ENCODE measurements at places on chromosomes 2 and 18. TPM values are rescaled to one million over a fixed set of nuclear protein-coding genes. Genes with fewer than 3 reads are reported as not detected.

- H3K27ac ChIP-seq: no peak overlapping the region
- no peaks in the 10 kb centered on the region for H3K4me1 ChIP-seq
- no peak overlapping the region for H3K4me3 ChIP-seq
- no peaks in the 10 kb centered on the region for H3K27me3 ChIP-seq
- no peaks in the 10 kb centered on the region for H3K36me3 ChIP-seq
Observed at GRCh38 chr2:212709280-212709679, 170.7 kb upstream of the ERBB4 start.

GALNT14 gene
- 0.54 TPM for total RNA-seq

DNA sequence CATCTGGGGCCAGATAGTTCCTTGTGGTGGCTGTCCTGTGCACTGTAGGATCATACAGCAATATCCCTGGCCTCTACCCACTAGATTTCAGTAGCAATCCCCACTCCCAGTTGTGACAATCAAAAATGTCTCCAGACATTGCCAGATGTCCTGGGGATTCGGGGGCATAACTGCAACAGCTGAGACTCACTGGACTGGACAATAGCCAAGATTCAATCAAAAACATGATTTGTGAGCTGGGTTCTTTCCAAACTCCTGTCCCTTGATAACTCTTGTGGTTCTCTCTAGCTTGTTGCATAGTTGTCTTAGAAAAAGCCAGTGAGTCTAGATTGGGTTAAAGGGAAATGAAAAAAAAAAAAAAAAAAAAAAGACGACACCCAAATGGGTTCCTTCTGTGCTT is 293.4 kb downstream of the CELF4 start:
- H3K27me3 ChIP-seq: peaks cover 43% of the 10 kb centered on the region
- no peak overlapping the region for H3K4me3 ChIP-seq
- no peak for DNase-seq
- H3K27ac ChIP-seq: no peak overlapping the region
- H3K4me1 ChIP-seq: no peaks in the 10 kb centered on the region

DNA sequence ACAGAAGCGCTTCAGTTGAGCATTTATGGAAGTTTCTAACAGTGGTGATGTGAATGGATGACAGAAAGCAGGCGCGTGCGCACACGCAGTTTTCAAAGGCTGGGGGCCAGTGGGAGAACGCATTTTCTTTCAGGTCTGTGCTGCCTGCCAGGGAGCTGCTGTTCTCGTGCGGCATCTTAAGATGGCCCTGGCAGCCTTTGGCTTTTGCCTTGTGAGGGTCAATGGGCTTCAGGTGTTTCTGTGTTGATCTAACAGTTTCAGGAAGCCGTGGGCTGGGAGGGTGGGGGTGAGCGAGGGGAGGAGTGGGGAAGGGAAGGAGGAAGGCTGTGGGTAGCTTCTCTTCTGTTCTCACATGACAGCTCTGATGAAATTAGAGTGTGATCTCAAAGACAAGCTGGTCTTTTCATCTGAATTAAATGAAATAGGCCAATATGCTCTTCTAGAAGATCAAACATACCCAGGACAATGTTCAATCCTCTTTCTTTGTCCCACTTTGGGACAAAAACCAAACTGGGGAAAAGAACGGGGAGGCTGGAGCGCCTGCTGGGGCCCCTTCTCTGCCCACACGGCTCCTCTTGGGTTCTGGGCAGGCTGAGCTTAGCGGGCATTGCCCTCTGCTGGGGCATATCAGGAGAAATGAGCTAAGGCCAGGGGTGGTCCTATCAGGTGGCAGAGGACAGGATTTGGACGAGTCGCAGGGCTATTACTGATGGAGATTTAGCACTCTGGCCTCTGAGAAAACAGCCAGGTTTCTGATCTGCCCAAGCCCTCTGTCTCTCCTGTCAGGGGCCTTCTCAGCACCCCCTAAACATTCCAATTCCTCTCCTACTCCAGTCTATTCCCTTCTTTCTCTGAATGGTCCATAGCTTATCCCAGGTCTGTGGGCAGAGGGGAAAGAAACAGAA is 126.2 kb upstream of the LGALSL start:
- DNase-seq: peak; percentile 63
- peaks cover 42% of the 10 kb centered on the region for H3K4me1 ChIP-seq
- H3K27ac ChIP-seq: peak overlapping the region; percentile 70
- no peaks in the 10 kb centered on the region for H3K36me3 ChIP-seq
- H3K27me3 ChIP-seq: no peaks in the 10 kb centered on the region
- H3K4me3 ChIP-seq: peak overlapping the region; percentile 36

TUBA3E gene
- not detected for total RNA-seq

All from psoas muscle (tissue), 8 donors.